ENCODE measurements at places on chromosomes 4 and X.
A peak's percentile ranks its signal among the peaks of the same experiment; 100 is the strongest.

- no peak for DNase-seq
These were observed 5.6 kb downstream of the MAOA start for GRCh38 chrX:43661521-43662240.

DNA sequence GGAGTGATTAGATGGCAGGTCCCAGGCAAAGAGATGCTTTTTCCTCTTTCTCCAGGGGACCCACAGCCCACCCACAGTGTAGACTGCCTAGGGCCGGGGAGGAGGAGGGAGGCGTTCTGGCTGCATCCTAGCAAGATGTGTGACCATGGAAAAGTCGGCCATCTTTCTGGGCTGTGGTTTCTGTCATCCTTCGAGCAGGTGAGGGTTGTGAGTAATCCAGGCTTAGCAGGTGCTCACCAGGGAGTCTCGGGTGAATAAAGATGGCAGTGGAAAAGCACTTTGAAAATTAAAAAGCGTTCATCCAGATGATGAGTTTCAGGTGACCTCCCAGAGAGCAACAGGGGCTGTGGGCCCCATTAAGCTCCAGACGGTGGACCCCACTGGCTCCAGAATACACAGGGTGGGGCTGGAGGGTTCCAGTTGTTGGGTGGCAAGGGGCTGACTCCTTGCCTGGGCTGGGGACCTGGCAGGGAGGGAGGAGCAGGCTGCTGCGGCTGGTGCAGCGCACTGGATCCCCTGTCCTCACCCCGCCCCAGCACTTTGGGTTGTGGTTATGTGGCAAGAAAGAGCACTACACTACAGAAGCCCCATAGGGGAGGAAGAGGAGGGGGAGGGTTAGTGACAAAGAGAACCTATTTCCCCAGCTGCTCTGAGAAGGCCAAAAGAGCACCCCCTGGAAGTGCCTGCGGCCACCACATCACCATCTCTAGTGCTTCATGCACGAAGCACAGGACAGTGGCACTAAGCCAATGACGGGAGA, 23.7 kb downstream of the ELF4 start:
- DNase-seq, result no peak

GRCh38 chr4:126018274-126018673, 703.5 kb downstream of the FAT4 start:
- peak; percentile 29 for DNase-seq

DNA sequence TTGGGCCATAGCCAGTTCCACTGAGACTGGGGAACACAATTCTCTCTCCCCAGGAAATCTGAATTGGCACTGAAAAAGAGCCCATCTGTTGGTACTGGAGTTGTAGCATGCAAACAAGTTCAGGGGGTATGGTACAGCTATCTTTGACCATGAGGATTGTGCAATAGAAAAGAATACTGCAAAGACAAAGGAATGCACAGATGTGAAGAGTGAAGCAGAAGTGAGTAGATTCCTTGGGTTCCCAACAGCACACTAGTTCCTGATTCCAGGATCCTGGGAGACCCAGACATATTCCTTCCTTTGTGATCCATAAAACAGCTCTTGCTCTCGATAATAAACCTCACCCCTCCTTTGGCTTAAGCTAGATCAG, 43.3 kb upstream of the CTAG2 start:
- no peak for DNase-seq

DNA sequence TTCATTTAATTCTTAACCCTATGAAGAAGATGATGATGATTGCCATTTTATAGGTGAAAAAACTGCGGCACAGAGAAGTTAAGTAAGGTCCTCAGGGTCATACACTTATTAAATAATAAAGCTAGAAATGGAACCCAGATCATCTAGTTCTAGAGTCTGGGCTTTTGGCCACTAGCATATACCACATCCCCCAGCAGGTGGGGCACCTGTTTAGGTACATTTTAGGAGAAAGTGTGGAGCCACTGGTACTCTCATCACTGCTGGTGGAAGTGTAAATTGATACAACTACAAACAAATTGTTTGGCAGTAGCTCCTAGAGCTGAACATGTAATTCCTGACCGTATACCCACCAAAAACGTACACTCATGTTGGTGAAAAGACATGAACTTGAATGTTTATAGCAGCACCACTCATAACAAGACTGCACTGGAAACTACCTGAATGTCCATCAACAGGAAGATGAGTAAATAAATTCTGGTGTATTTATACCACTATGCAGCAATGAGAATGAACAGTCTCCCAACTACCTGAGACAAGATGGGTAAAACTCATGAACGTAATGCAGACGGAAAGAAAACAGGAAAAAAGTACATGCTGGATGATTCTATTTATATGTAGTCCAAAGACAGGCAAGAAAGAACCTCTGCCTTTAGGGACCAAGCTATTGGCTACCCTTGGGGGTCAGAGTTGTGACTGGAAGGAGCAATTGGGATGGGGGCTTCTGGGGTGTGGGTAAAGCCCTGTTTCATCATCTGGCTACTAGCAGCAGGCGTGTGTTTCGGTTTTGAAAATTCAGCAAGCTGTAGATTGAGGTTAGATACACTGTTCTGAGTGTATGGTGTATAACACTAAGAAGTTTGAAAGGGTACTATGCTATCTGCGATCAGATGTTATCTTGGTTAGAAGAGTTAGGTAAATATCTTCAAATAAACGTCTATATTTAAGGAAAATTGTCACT, 72.3 kb upstream of the ADGRG2 start:
- DNase-seq, result no peak

- DNase-seq, result no peak
These were observed 83.3 kb downstream of the CLDN34 start for GRCh38 chrX:10050481-10050880.

DNA sequence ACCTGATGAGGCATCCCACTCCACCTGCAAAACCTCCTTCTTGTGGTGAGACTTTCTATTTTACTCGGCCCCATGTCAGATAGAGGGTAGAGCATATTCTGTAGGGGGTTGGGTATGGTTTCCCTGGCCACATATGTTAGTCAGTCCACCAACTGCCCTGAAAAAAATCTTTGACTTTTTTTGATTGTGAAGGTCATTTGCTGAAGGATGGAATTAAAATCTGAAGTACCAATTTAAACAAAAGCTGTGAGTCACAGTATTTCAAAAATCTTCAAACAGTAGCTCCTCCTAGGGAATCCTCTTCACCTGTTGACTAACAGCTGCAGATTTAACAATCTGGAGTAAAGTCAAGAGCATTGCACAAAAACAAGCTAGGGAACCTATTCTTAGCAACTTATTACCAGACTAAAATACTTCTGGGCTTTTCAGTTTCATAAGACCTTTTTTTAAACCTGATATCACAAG, 8.0 kb upstream of the CCDC110 start:
- DNase-seq, result no peak

GRCh38 chrX:149716632-149717031, 4.8 kb downstream of the MAGEA11 start:
- DNase-seq, result no peak

DNA sequence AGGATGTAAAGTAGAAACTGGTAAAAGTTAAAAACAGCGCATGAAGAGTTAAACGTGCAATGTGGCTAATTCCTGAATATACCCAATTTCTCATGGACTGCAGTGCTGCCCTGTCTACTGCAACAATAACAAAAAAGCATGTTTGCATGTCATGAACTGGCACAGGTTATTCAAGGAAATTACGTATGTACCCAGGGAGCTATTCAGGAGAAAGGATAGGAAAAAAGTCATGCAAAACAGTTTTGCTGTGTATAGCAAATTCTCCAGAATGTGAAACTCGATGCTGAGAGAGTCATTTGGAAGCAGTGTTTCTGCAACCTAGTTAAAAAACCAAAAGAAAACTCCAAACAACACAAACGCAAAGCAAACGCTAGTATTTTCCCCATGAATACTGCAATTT, 381.5 kb upstream of the PRKX start:
- DNase-seq, result no peak

DNA sequence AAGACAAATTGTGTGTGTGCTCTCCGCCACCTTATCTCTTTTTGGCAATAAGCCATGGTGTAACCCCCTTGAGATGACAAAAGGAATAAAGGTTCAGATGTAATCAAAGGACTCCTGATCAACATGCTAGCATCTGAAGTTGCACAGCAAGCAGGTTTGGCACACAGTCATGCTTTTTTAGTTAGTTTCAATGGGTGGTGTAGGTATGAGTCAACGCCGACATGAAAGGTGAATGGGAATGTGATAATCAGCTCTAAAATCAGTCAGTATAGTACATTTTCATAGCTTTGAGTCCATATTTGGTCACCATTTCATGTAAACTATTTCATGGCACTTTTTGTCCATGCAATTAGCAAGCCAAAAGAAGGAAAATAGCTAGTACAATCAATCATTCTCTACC, 50.4 kb upstream of the ETNPPL start:
- DNase-seq, result no peak

DNA sequence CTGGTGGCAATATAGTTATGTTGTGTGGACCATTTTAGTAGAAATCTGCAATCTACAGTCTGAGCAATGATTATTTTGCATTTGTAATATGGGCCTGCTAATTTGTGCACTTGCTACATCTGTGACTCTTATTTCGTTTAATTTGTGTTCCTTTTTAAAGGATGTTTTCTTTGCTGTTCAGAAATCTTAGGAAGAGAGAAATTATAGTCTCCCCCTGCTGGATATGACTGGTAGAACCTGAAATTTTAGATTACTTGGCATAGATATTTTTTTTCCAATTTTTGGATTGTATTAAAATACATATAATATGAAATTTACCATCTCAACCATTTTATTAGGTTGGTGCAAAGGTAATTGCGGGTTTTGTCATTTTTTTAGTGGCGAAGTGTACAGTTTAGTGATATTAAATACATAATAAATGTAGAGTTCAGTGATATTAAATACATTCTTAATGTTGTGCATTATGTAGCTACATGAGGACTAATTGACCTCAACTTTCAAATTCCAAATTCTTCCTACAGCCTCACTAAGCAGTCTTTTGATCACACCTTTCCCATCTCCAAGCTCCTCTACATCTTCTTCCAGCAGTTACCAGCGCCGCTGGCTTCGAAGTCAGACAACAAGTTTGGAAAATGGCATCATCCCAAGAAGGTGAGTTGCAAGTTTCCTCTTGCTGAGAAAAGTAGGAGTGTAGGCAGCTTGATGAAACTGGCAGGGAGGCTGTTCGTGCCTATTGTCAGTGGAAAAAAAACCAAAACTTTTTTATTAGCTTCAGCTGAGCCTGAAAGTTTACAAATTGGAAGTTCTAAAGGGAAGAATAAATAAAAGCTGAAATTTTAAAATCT, 82.2 kb downstream of the FNIP2 start:
- DNase-seq, result no peak
